Esophagus mucosa (tissue), 1 donor: ENCODE measurements at places on chromosomes 7 and 10. TPM values are rescaled to one million over a fixed set of nuclear protein-coding genes. Genes with fewer than 3 reads are reported as not detected.

GRCh38 chr7:114084472-114085312 lies 165.9 kb upstream of the PPP1R3A start:
- peak; percentile 4 for ATAC-seq

GRCh38 chr7:154832557-154833138 lies 170.3 kb downstream of the PAXIP1 start:
- ATAC-seq: no peak

DNA sequence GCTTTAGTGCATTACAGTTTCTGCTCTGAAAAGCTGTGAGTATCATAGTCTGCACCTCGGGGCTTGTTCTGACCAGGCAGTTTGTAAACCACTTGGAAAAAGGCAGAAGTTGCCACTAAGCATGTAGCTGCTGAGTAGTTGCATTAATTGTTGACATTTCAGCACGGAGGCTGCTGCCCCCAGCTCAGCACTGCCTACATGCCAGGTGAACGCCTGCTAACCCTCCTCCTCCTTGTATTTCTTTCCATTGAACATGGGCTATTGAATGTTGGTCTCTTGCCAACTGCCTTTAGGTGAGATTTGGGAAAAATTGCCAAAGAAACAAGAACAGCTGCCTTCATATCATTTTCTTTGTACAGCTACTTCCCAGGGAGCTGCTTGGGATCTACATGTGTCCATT lies 164.2 kb downstream of the RAPGEF5 start:
- ATAC-seq: peak; percentile 39

DNA sequence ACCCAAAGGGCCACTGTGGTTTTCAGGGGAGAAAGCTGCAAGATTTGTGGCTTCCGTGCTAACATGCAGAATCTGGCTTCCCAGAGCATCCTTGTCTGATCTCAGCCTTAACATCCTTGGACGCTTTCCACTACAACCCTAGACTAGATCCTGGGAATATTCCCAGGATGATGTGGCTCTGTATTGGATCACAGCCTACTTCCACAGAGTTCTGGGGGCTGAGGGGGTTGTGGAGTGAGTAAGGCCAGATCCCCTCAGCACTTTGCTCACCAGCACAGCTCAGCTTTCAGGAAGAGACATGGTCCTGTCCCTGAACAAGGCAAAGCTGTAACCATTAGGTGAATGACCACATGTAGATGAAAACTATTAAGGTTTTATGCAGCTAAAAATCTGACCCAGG lies 241.3 kb upstream of the MYO3A start:
- ATAC-seq: no peak

GRCh38 chr7:33243319-33243881 lies 114.0 kb downstream of the BBS9 start:
- ATAC-seq: peak; percentile 60

DNA sequence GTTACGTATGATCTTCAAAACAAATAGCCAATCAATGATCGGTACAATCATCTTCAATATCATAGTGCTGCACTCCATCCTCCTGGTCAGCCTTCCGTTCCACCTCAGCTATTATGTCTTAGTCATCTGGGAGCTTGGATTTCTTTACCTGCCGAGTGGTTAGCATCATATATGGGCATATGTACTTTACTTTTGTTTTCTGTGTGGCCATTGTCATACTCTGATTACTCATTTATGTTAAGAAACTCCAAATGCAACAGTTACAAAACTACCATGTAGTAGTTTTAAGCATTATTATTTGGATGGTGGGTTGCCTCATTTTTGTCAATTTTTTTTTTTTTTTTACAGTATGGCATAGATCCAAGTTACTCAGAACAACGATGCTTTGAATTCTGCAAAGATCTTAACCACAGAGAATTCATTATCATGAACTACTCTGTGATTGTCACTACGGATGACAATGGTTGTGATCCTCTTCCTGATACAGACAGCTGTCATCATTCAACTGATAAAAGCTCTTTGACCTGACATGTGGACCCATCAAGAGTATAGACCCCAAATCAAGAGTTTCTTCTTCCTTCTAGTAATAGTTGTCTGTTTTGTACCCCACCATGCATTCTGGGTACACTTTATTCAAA lies 52.1 kb upstream of the NME8 start:
- no peak for ATAC-seq

GRCh38 chr10:176677-177076 lies 41.4 kb downstream of the ZMYND11 start:
- no peak for ATAC-seq

DNA sequence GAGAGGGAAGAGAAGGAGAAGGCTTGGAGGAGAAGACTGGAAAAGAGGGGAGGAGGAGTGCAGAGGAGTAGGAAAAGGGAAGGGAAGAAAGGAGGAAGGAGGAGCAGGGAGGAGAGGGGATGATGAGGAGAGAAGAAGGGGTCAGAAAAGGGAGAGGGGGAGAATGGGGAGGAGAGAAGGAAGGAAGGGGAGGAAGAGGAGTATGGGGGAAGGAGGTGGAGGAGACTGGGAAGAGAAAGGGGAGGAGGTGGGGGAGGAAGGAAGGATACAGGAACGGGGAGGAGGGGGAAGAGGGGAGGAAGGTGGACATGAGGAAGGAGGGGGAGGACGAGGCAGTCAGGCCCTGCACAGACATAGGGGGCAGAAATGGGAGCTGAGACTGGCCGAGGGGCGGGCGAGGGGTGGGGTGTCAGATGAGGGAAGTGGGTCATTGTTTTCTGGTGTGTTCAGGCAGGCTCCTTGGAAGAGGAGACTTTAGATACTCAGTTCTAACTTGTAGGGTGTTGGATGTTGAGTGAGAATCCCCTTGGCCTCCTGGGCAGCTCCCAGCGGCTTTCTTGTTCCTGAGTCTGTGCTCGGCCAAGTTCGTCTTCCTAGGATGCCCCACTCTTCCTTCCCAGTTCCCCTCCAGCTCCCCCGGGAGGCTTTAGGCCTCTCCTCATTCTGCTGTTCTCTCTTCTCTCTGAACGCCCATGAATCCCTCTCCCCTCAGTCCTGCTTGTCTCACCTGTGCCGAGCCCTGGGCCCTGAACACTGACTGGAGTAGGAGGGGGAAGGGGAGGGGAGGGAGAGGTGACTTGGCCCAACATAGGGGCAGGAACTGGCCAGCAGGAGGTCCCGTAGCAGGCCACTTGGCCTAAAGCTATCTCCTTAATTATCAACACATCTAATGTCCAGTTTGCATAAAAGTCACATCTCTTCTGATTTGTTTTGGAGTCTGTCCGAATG lies 12.8 kb upstream of the CRHR2 start:
- ATAC-seq: no peak

DNA sequence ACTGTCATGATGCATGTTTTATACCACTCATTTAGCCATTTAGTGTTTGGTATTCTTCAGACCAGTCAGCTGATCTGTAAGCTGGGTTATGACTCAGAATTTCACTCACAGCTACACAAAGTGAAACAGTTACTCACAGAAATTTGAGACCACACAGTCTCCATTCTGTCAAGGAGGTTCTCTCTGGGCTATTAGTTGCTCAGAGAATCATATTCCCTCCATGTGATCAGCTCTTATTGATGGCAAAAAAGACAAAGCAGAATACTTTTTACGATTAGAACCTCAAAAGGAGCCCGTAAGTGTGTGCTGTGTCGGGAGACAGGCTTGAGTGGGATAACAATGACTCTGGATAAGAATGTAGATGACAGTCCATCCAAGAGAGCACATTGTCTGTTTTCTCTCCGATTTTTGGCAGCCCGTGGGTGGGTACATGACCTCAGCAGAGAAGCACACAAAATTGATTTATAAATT lies 277.6 kb upstream of the SORCS1 start:
- ATAC-seq: no peak

GRCh38 chr7:24129597-24129996 lies 154.4 kb upstream of the NPY start:
- ATAC-seq: no peak

- no peak for ATAC-seq
Measured at GRCh38 chr10:43421201-43421507, 12.2 kb upstream of the HNRNPF start.

- peak; percentile 66 for ATAC-seq
Measured at GRCh38 chr7:47088329-47089067, 493.4 kb downstream of the TNS3 start.

- ATAC-seq: no peak
Measured at GRCh38 chr10:130885021-130885655, 426.4 kb downstream of the TCERG1L start.

GRCh38 chr7:135430626-135431025 lies 79.3 kb downstream of the CNOT4 start:
- ATAC-seq: no peak

DNA sequence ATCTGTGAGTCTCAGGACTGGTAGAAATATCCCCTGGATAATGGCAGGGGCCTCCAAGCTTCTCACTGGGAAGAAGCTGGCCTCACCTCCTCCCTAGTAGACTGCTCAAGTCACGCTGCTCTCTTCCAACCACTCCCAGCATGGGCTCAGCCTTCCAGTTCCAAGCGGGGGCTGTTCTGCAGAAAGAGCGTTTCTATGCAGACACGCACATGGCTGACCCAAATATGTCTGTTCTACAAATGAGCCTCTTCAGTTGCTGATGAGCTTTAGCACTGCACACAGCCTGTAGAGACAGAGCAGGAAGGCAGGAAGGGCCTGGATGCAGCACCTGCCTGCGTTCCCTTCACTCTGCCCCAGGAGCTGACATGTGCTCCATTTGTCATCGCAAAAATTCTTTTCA lies 523.9 kb upstream of the MGMT start:
- ATAC-seq: no peak

DNA sequence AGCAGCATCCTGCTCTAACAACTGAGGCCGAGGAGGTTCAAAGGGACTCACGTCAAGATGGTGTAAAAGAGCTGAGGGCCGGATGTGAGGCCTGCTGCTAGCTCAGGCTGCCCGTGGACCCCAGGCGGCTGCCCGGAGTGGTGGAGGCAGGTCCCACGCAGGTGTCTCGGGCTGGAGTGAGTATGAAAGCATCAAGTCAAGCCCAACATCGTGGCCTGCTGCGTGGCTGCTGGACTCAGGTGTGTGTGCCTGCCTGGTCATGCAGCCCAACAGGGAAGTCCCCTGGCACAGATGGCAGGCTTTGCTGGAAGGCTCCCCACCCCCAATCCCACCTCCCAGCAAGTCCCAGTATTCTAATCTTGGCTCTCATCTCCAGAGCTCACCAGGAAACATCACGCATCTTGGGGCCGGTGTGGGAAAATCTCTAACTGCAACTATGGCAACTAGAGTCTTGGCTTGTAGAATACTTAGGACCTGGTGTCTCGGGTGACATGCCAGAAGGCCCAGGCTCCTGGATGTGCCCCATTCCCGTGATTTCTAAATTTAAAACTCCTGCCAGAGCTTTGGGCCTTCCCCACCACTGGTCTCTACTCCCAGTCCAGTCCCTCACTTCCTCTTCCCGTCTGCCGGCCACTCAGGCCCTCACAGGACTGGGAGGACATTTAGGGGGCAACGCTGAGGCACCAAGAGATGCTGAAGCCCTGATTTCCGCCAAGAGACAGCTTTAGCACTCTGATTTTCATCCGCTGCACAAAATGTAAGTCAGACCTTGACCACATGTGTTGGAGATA lies 85.9 kb downstream of the PRKAG2 start:
- ATAC-seq: no peak

GRCh38 chr10:12510984-12511383 lies 161.6 kb downstream of the CAMK1D start:
- ATAC-seq: no peak

DNA sequence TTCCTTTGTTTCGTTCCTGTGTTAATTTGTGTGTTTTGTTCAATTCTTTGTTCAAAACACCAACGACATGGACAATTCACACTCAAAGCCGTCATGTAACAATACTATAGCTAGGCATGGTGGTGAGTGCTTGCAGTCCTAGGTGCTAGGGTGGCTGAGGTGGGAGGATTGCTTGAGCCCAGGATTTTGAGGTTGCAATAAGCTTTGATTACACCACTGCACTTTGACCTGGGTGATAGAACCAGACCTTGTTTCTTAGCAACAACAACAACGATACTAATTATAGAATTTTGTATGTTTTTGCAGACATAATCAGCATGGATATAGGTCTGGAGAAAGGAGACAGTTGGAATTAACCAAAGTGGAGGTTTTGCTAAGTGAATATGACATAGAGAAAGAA lies 936.2 kb downstream of the PCDH15 start:
- ATAC-seq: no peak

DNA sequence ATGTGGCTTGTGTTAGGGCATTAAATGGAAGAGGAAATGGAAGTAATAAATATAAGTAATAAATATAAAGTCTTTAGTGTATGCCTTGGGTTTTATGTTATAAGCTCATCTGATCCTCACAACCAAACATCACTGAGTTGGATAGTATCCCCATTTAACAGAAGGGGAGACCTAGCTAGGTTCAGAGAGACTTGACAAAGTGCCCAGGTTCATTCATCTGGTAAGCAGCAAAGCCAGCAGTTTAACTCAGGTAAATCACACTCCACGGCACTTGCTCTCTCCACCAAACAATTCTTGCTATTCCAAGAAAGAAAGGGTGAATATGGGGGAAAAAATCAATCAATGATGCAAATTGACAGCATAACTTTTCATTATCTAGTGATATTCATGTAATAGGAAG lies 167.3 kb downstream of the MAGI2 start:
- no peak for ATAC-seq

- no peak for ATAC-seq
Measured at GRCh38 chr7:101018271-101019167, 1.4 kb upstream of the MUC17 start.

DNA sequence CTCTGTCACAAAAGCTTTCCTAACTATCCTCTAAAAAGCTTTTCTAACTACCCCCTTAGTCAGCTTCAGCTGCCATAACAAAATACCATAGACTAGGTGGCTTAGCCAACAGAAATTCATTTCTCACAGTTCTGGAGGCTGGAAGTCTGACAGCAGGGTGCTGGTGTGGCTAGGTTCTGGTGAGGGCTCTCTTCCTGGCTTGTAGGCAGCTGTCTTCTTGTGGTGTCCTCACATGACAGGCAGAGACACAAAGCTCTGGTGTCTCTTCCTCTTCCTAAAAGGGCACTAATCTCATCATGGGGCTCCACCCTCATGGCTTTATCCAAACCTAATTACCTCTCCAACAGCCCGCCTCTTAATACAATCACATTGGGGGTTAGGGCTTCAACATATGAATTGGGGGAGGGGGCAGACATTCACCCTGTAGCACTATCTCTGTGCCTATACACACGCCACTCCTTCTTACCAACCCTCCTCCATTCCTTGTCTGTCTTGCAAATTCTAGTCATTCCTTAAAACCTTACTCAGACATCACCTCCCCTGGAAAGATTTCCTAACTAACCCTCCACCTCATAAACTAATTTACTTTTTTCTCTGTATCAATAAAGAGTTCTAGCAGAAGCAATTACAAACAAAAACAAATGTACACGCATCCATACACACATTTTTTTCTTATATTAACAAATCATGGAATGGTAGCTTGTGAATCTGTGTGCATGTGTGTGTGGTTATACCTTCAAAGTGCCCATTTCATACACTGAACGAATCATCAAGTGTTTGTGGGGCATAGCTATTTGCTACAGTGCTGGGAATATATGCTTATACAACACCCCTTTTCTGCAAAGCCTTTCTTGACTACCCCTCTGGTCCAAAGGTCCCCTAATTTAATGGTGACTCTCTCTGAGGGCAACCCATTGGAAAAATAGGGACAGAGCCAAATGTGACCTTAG lies 26.4 kb downstream of the RHOBTB1 start:
- no peak for ATAC-seq

The CYP2W1 gene
- total RNA-seq: 0.36 TPM

The NXPH1 gene
- total RNA-seq: not detected

The HMX3 gene
- not detected for total RNA-seq

The ELN gene
- total RNA-seq: 4.9 TPM

The ABLIM1 gene
- total RNA-seq: 304 TPM
